Gastrocnemius medialis (tissue), 4 donors: ENCODE measurements at places on chromosomes 12 and 14. TPM values are rescaled to one million over a fixed set of nuclear protein-coding genes. Genes with fewer than 3 reads are reported as not detected.

The CMTM5 gene
- total RNA-seq, result not detected

The ARHGEF25 gene
- 2.7 TPM for total RNA-seq

The ZDHHC22 gene
- not detected for total RNA-seq

The PLEKHH1 gene
- total RNA-seq, result 2.0 TPM

The ACTR6 gene
- 14.9 TPM for total RNA-seq

DNA sequence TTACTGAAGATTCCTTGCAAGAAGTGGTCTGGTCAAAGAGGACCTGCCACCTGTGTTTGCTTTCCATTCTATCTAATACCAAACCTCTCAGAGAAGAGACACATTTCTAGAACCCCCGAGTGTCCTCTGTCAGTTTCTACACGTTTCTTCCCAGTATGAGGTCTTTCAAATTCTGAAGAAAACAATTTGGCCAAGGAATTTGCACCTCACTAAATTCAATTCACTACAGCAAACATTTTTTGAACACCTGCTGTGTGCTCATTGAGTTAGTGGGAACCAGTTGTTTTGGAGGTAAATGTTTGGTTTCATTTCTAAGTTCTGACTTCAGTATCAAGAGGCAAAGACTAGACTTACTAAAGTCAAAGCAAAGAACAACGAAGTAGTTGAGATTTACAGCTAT lies 19.4 kb downstream of the GPR19 start:
- H3K36me3 ChIP-seq, result no peaks in the 10 kb centered on the region
- H3K27ac ChIP-seq, result no peak overlapping the region
- H3K4me3 ChIP-seq, result no peak overlapping the region
- DNase-seq, result no peak

DNA sequence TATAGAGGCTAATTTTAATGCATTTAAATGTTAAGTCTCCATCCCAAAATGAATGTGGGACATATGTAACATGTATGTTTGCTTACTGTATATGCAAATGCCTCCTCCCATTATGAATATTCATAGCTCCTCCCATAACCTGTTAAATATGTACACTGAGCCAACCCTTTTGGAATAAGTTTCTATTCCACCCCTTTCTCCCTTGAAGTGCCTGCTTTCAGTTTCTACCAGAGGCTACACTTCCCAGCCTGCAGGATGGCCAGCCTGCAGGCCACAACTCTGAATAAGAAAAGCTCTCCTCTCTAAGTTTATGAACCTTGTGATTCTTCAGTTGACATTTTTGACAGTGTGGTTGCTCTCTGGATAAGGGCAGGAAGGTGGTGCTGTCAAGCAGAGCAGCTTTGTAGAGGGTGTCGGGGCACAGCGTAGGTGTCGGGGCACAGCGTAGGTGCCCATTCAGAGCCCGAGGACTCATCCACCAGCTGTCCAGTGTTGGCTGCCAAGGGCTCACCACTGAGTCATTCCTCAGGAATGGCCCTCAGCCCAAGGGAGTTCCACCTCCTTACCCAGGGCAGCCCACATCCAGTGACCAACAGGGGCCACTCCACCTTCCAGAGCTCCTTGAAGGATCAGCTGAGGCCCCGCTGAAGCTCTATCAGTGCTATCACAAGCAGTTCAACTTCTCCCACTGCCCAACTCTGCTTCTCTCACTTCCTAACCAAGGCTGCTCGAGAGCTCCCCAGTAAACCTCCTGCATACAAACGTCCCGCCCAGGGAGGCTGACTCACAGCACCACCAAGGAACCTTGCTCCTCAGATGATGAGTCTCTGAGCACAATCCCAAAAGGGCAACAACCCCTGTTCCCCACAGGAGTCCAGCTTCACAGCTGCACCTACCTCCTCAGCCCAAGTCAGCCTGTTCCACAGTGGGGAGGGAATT lies 31.4 kb downstream of the VWF start:
- DNase-seq, result peak; percentile 72
- no peak overlapping the region for H3K27ac ChIP-seq
- H3K4me1 ChIP-seq, result peaks cover 3% of the 10 kb centered on the region
- H3K27me3 ChIP-seq, result no peaks in the 10 kb centered on the region
- H3K36me3 ChIP-seq, result no peaks in the 10 kb centered on the region

GRCh38 chr14:91056361-91056760 lies 4.1 kb downstream of the RPS6KA5 start:
- no peaks in the 10 kb centered on the region for H3K27me3 ChIP-seq
- H3K27ac ChIP-seq, result no peak overlapping the region
- H3K36me3 ChIP-seq, result no peaks in the 10 kb centered on the region
- no peak overlapping the region for H3K4me3 ChIP-seq
- no peak for DNase-seq

GRCh38 chr14:60753264-60754119 lies 18.9 kb downstream of the MNAT1 start:
- no peak overlapping the region for H3K27ac ChIP-seq
- H3K36me3 ChIP-seq, result no peaks in the 10 kb centered on the region
- H3K4me3 ChIP-seq, result no peak overlapping the region
- DNase-seq, result no peak
- H3K4me1 ChIP-seq, result peaks cover 46% of the 10 kb centered on the region

GRCh38 chr14:23183479-23183878 lies at the start of gene SLC7A8:
SLC7A8 (minus strand) TSS chr14:23183660; CDS start chr14:23182914, 746 bp downstream.
- H3K36me3 ChIP-seq, result no peaks in the 10 kb centered on the region
- peak; percentile 47 for DNase-seq
- peak within 1 kb of the TSS; percentile 84 for H3K27ac ChIP-seq
- peaks cover 17% of the 10 kb centered on the region for H3K4me1 ChIP-seq

DNA sequence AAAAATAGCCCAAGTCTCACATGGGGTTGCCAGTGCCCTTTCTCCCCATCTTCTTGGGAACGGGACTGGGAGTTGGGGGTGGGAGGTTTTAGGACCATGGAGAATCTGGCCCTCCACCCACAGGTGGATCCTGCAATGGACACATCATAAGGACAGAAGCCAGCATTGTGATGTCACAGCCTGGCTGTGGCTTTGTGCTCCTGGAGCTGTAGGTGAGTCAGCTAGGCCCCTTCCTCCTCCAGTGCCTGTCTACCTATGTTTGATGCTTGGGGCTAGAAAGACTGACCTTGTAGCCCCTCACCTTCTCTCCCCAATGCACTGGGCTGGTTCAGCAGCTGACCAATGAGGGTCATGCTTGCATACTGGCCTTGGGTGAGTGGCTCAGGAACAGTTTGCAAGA lies at the start of gene CCDC197:
Gene CCDC197, plus strand, starts transcription at position 220 of the 400 bp plus-strand sequence. CDS start 831 bp downstream, outside the sequence.
- peak; percentile 50 for DNase-seq
- H3K4me3 ChIP-seq, result no peak within 1 kb of the TSS
- H3K27me3 ChIP-seq, result no peaks in the 10 kb centered on the region
- peaks cover 61% of the 10 kb centered on the region for H3K4me1 ChIP-seq
- no peaks in the 10 kb centered on the region for H3K36me3 ChIP-seq

DNA sequence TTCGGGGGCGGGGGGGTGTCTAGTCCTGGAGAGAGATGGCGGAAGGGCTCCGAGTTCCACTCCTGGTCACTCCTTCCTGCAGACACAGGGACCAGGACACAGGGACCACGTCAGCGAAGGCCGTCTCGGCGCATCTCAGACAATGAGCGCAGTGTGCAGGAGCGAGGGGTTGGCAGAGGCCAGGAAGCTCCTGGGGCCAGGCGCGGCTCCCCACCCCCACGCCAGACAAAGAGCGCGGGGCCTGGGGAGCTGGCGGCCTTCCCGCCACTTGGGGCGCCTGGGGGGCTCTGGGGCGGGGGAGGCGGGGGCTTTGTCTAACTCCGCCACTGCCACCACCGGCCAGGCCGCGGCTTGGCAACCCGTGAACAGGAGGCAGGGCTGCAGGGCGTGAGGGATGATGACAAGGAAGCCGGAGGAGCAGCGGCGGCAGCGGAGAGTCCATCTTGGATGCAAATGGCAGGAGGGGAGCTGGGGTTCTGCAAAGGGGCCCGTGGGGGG lies 2.2 kb downstream of the CDK2AP1 start:
- peak overlapping the region; percentile 64 for H3K27ac ChIP-seq
- no peak for DNase-seq
- H3K36me3 ChIP-seq, result peaks cover 5% of the 10 kb centered on the region
- H3K27me3 ChIP-seq, result no peaks in the 10 kb centered on the region

DNA sequence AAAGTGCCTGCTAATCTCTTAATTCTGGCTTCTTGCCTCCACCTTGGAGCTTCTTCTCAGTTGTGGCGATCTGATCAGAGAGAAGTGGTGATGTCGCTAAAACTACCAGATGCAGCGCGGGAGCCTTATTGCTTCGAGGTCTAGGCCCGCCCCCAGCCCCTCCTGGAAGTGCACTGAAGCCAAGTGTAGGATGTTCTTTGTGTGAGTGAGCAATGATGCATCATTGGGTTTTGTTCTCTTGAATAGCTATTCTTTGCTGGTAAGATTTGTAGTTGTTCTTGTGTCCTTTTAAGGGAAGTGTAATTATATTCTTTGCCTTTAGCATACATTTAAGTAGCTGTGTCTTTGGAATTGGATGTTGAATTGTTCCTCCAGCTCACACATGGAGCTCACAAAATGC lies 35.8 kb downstream of the MTHFD1 start:
- no peak overlapping the region for H3K4me3 ChIP-seq
- no peaks in the 10 kb centered on the region for H3K4me1 ChIP-seq
- H3K27ac ChIP-seq, result no peak overlapping the region
- no peak for DNase-seq
